ENCODE measurements at places on chromosomes 1 and 21. TPM values are rescaled to one million over a fixed set of nuclear protein-coding genes. Genes with fewer than 3 reads are reported as not detected.

The DAP3 gene
- total RNA-seq, result 160 TPM

The FCRL2 gene
- total RNA-seq, result 0.31 TPM

The GNG4 gene
- total RNA-seq, result 3.8 TPM

The XCL1 gene
- total RNA-seq, result 0.18 TPM

The SYT14 gene
- 15.8 TPM for total RNA-seq

The ARHGEF10L gene
- total RNA-seq, result 24.0 TPM

The INAVA gene
- total RNA-seq, result 19.9 TPM

The SLAMF1 gene
- 0.06 TPM for total RNA-seq

The FCER1G gene
- not detected for total RNA-seq

The SLC22A15 gene
- total RNA-seq, result 11.2 TPM

The HS2ST1 gene
- 20.4 TPM for total RNA-seq

The LMOD1 gene
- 1.0 TPM for total RNA-seq

- ATAC-seq, result peak; percentile 58
Measured at GRCh38 chr1:77900687-77901293, 12.4 kb downstream of the NEXN start.

DNA sequence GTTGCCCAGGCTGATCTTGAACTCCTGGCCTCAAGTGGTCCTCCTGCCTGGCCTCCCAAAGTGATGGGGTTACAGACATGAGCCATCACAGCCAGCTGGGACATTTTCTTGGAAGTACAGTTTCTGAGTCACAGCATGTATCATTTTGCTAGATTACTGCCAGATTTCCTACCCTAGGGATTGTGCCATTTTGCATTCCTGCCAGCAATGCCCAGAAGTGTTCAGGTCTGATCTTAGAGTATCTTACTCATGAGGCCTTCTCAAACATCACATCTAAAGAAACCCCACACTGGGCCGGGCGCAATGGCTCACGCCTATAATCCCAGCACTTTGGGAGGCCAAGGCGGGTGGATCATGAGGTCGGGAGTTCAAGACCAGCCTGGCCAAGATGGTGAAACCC lies 10.2 kb downstream of the BMP8A start:
- ATAC-seq, result no peak

- no peak for ATAC-seq
Measured at GRCh38 chr21:43728154-43728466, 9.2 kb downstream of the PDXK start.

DNA sequence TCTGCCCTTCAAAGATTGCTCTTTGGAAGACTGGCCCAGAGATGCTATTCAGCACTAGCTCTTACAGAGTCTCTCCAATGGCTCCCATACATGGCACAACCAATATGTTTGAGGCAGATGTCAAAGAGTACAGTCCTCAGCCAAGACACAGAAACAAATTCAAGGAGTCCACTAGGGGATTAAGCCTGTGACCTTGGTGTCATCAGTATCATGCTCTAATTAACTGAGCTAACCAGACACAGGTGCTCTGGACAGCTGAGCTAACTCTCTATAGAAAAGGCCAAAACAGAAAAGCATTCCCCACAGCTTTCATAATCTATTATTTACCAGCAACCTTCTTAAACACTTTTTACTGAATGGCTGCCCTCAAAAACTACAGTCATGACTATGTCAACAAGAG lies 666.0 kb upstream of the PLXNA2 start:
- no peak for ATAC-seq

- ATAC-seq, result no peak
Measured at GRCh38 chr1:2428490-2428889, 16.1 kb upstream of the PEX10 start.

DNA sequence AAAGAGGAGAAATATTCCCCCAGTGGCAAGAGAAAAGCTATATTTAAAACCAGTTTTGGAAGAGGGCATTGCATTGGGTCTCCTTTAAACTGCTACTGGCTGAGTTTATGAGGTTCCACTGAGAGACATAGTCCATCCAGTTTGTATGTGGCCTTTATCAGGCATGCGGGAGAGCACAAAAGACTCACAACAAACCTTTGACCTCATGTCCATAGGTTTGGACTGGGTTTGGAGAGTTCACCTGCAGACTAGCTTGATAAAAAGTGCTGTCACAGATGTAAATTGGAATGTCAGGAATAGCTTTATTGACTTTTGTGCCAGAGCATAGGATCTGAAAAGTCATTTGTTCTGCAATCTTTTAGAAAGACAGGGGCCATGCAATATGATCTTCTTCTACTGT lies 131.0 kb upstream of the NRIP1 start:
- ATAC-seq, result no peak

- ATAC-seq, result peak; percentile 15
Measured at GRCh38 chr1:213759359-213760181, 228.2 kb upstream of the PROX1 start.

DNA sequence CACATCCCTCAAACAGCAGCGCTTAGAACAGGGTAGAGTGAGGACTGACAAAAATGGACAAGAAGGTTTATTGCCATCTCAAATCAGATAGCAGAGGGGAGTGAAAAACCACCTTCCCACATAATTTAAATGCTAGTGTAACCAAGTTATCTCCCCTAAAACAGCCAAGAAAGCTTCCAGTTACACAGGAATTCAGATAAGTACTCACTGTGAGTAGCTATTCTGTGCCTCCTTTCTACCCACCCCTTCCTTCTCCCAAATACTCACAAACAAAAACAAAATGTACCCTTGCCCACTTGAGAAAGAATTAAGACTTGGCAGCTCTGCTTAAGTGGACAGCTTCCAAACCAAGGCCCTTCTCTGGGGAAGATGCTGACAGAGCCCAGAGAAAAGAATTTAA lies 9.1 kb downstream of the OTUD7B start:
- ATAC-seq, result no peak

- ATAC-seq, result no peak
Measured at GRCh38 chr1:158149175-158149574, 31.5 kb upstream of the CD1D start.

- no peak for ATAC-seq
Measured at GRCh38 chr1:4090556-4090955, 190.5 kb upstream of the C1orf174 start.

DNA sequence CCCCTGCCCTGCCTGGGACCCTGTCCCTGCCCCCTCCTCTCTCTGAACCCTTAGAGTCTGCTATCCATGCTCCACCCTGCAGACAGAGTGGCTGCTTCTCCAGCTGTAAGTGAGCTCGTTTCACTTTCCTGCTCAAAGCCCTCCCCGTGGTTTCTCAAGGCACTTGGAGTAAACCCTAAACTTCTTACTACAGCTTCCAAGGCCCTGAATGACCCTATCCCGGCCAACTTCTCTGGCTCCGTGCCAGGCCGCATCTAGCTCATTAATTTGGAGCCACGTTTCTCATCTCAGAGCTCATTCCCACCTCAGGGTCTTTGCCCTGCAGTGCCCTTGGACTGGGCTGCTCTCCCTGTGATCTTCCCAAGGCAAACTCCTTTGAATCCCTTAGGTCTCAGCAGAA lies 235.1 kb upstream of the RUNX1 start:
- no peak for ATAC-seq

DNA sequence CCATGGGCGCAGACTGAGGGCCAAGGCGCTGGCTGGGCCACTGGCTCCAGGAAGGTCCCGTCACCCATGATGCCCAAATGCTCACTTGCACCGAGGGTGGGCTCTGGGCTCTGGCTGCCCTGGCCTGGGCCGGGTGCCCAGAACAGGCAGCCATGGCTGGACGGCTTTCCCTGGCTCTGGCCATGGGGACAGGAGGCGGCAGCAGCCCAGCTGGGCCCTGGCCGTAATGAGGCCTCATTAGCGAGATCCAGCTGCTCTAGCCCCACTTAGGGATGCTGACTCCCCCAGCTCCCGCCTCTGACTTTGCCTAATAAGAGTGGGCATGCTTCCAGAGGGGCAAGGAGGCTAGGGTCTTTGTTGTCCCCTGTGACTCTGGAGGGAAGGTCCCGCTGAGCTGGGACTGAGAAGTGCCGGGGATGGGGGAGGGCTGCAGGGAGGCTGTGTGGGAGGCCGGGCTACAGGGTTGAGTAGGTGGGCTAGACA lies 11.8 kb downstream of the SLC6A9 start:
- no peak for ATAC-seq

- ATAC-seq, result no peak
Measured at GRCh38 chr1:44640200-44640853, 34.0 kb downstream of the TMEM53 start.

DNA sequence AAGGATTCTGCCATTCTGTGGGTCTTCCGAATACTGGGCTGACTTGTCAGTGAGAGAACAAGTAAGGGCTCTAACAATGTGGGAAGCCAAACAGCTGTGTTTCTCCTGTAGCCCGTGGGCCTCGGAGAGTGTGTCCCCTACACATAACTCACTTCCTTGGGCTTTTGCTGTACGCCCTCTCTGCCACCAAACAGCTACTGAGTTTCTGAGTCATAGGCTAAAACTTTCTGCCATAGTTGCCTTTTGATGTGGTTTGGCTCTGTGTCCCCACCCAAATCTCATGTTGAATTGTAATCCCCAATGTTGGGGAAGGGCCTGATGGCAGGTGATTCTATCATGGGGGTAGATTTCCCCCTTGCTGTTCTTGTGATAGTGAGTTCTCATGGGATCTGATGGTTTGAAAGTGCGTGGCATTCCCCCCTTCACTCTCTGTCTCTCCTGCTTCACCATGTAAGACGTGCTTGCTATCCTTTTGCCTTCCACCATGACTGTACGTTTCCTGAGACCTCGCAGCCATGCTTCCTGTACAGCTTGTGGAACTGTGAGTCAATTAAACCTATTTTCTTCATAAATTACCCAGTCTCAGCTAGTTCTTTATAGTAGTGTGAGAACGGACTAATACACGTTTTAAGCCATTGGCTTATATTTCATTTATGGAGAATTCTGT lies 194.8 kb upstream of the HMCN1 start:
- ATAC-seq, result no peak

- ATAC-seq, result no peak
Measured at GRCh38 chr1:107807405-107807804, 157.6 kb downstream of the VAV3 start.

DNA sequence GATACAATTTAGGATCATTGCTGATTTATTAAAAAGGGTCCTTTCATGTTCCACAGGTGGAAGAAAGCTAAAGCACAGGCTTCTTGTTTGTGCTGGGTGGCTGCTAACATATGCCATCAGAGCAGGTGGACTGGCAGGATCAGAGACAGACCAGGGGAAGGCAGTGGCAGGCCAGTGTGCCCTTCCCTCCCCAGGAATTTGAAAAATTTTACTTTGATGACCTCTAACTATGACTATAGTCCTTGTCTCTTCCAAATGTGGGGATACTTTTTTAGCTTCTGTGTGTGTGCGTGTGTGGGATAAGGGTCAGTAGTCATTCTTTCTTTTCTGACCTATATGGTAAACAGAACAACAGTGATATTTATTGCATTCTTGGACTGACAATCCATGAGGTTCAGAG lies 49.9 kb downstream of the LHX9 start:
- no peak for ATAC-seq

DNA sequence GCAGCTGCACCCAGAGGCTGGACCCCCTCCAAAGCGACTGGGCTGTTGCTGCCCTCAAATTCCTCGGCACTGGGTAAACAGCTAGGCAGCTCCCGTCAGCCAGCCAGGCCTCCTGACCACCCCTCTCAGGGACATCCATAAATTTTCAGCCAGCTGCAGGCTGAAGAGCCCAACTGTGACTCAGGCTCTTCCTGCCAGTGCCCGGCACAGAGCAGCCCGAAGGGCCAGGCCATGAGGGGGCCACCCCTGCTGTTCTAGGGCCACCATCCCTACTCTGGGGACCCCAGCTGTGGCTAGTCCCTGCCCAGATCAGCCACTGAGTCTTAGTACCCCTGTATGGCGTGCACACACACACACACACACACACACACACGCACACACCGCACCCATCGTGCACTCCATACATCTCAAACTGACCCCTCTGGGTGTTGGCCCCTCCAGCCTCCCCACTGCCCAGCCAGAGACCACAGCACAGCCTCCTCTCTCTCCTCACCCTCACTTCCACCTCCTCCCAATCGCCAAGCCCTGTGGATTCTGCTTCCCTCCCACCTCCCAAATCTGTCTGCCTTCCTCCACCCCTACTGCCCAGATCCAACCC lies 6.2 kb upstream of the LAPTM5 start:
- peak; percentile 10 for ATAC-seq

DNA sequence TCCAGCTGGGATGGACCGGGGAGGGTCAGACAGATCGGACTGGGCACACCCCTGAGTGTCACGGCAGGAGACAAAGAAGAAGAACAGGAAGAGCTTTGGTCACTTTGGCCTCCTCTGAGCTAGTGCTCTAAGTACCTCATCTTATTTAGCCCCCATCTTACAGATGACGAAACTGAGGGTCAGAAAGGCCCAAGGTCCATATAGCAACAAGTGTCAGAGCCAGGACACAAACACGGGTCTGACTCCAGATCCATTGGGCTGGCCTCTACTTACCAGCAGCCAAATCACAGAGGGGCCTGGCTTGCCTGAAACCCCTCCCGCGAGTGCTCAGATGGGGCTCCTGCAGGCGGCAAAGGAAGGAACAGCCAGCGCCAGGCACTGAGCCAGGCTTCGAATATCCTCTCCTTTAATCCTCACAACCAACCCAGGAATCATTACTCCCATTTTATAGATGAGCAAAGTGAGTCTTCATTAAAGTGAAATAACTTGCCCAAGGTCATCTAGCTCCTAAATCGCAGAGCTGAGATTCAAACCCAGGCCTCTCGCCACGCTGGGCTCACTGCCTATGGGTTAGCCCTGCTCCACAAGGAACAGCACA lies 25.7 kb upstream of the SELENON start:
- no peak for ATAC-seq

- no peak for ATAC-seq
Measured at GRCh38 chr1:101178688-101179491, 57.9 kb upstream of the S1PR1 start.

DNA sequence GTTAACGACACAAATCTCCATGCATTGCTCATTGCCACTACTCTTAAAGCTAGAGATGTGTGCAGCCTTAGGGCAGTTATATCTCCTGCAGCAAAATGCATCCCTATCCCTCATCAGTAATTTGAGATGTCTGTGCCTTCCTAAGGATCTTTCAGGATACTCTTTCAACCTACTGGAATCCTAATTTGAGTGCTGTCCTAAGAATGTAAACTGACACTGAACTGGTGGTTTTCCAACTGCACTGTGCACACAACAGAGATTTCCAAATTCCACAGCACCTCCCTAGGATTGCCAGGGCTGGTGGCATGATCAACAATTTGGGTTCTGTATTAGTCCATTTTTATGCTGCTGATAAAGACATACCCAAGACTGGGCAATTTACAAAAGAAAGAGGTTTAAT lies 193.9 kb downstream of the LTN1 start:
- ATAC-seq, result no peak

Measured in motor neuron (in vitro differentiated cells).